ENCODE measurements at places on chromosomes 13 and 19. TPM values are rescaled to one million over a fixed set of nuclear protein-coding genes. Genes with fewer than 3 reads are reported as not detected.

MFSD12 gene
- polyA plus RNA-seq: 72.5 TPM

GRCh38 chr19:6253954-6254733, 25.6 kb downstream of the MLLT1 start:
- no peak for DNase-seq

- DNase-seq: no peak
Observed at GRCh38 chr13:44237881-44238421, 135.7 kb upstream of the SERP2 start.

GRCh38 chr13:98816406-98816805, 63.9 kb upstream of the SLC15A1 start:
- no peak for DNase-seq

CKM gene
- 0.29 TPM for polyA plus RNA-seq

- no peak for DNase-seq
Observed at GRCh38 chr19:39398297-39398864, 7.2 kb downstream of the MED29 start.

DNA sequence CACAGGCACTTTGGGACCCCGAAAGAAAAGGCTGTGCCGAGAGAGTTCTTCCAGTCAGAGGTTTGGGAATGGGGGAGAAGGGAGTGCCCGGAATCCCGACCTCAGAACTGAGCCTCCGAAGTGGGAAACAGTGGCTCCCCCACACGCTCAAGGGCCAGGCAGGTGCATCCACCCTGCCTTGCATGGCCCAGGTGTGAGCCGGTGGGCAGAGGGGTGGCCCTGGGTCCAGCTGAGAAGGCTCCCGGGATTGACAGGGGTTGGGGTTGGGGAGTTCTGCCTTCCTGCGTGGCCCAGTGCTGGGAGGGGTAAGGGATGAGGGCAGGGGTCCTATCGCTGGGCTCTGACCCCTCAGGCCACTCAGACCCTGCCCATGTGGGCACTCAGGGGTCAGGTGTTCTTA, 163.5 kb upstream of the TUBA3C start:
- DNase-seq: no peak

DNA sequence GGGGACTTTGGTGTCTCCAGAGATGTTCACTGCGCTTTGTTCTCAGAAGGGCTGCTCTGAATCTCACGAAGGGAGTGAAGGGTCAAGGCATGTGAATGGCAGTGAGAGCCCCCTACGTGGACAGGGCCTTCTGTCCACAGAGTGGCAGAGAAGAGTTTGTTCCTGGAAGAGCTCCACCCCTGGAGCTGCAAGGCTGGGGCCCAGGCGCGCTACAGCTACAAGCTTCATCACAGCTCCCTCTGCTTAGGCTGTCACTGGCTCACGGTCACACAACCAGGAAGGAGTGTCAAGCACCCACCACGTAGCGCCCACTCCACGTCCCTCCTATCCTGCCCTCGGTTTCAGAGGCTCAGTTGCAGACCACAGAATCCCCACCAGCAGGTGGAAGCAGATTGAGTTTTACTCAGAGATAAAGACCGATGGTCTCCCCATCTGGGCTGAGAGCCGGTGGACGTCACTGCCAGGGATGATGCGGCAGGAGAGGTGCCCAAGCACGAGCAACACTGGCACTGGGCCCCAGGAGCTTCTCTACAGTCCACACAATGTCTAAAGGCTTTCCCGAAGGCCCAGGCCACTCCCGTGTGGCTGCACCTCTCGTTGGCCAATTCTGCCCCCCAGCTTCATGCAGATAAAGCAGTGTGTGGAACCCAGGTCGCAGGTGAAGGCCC, 23.0 kb upstream of the TFDP1 start:
- no peak for DNase-seq

OR7D2 gene
- 0.05 TPM for polyA plus RNA-seq

DNA sequence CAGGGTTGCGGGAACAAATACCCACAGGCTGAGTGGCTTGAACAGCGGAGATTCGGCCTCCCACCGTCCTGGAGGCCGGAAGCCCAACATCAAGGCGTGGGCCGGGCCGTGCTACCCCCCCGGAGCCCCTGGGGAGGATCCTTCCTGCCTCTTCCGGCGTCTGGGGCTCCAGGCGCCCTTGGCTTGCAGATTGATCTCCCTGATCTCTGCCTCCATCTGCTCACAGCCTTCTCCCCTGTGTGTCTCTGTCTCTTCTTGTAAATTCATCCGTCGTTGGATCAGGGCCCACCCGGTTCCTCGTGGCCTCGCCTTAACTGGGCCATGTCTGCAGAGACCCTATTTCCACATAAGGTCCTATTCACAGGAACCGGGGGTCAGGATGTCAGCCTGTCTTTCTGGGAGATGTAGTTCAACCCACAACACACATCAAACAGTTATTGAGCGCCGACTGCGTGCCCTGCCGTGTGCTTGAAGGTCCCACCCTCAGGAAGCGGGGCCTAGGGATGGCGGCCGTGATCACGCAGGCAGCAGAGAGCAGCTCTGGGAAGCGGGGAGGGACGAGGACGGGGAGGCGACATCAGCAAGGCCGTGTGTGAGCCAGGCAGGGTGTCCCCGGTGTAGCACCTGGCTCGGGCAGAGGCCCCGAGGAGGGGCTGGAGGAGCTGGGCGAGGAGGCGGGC, 21.3 kb downstream of the HCN2 start:
- DNase-seq: no peak

- no peak for DNase-seq
Observed at GRCh38 chr13:27113436-27113835, 58.2 kb downstream of the USP12 start.

CYP4F12 gene
- 0.62 TPM for polyA plus RNA-seq

NKPD1 gene
- 0.22 TPM for polyA plus RNA-seq

MYH14 gene
- polyA plus RNA-seq: 31.9 TPM

Measured in left renal cortex interstitium (tissue), 4 donors.